Small intestine (tissue), 16 donors: ENCODE measurements at places on chromosomes 3 and 15.

DNA sequence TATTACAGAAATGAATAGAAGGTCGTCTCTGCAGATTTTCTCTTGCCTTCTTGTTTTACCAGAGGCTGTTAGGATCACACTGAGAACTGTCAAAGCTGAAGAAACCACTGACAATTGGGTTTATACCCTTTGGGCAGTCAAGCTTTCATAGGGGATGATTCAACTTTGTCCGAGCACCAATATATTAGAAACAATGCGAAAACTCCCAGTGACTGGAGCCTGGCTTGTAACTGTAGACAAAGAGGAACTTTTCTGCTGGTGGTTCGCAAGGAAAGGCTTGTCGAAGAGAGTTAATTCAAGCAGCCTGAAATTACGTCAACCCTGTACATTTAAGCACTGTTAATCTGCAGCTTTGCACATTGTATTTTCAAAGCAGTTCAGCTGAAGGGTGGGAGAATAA lies 193.2 kb upstream of the ZNF385D start:
- no peak for DNase-seq

DNA sequence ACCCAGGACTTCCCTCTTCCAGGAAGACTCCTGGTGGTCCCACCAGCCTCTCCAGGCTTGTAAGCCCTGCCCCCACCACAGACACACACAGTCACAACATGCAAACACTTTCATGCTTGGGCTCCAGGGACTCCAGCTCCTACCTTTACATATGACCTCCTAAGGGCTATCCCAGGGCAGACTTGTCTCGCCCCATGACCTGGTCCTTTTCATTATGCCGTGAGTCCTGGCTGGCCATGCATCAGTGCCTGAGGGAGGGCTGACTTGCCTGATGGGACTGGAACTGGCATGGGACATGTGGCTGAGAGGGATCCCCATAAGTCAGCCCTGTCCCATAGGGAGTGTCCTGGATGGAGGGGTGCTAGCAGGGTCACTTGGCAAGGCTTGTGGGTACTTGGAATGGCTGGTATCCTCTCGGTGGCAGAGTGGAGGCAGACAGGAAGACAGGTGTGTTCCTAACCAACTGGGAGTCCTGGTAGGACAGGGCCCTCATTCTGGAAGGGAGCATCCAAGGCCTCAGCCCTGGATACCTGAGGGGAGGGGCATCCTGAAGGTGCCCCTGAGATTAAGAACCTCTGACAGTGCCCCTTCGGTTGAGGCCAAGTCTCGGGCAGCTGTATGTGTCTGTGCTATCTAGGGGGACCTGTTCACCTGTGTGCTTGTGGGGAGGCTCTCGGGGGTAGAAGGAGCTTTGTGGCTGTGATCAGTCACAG lies 540 bp upstream of the HHATL start:
- DNase-seq: no peak

DNA sequence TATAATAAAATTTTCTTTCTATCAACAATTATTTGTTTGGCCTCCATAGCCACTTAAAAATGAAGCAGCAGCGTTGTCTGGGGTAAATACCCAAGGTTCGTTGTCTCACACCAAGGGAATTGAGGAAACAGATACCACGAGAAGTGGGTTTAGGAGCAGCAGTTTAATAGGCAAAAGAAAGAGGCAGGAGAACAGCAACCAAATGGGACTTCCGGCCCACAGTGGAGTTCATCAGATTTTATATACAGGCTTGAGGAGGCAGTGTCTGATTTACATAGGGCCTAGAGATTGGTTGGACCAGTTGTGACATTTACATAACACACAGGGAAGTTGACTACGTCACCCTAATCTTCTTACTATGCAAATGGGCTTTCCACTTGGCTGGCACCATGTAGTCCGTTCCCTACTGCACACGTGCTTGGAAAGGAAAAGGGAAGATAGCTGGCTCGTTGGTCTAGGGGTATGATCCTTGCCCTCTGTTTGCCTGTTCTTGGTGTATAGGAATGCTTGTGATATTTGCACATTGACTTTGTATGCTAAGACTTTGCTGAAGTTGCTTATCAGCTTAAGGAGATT lies 61.5 kb upstream of the SETMAR start:
- no peak for DNase-seq

DNA sequence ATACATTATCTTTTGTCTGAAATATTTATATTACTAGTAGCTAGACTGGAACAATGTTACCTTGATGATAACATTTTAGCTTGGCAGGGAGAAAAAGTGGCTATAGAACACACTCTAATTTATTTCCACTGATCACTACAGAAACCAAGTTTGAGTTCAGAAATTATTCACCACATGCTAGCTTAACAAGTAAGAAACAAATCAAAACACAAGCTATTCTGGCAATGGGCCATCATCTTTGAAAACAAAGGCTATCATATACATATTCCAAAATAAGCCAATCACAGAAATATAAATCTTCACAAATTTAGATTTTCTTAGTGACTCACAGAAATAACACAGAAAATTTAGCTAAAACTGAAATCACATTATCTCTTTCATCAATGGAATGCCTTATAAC lies 17.1 kb downstream of the AQR start:
- no peak for DNase-seq

GRCh38 chr3:166446291-166446690 lies 609.1 kb upstream of the BCHE start:
- DNase-seq: no peak

DNA sequence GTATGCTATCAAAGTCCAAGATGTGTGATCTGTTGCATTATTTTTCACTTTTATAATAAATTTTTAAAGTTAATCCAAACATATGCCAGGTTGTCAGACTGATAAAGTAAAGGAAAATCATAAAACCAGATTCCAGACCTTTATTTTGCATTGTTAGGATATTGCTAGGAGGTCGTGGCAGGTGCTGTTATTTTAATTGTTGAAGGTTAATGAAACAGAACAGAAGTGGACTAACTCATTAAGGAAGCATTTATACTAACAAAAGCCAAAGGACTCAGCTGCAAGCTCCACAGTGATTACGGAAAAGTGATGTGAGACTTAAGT lies 63.1 kb downstream of the DCLK3 start:
- DNase-seq: no peak

GRCh38 chr3:172580680-172581401 lies 57.6 kb upstream of the TNFSF10 start:
- DNase-seq: no peak

- no peak for DNase-seq
Measured at GRCh38 chr3:56111606-56112304, 356.5 kb downstream of the ERC2 start.

GRCh38 chr3:188025555-188025954 lies 128.4 kb upstream of the LPP start:
- peak; percentile 69 for DNase-seq

DNA sequence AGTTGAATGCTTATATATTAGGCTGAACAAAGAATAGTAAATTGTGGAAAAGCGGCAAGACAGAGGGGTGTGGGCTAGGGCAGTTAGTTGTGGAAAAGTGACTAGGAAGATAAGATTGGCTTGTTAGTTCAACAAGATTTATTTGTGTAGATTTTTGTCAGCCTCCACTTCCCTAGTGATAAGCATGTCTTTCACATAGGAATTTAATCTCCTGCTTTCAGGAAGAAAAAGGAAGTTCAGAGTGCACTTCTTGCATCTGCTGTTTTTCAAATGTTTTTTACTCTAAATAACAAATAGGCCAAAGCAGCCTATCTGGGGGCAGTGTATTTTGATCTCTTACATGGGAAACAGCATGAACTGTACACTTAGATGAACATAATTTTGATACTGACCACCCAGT lies 919.9 kb downstream of the NAALADL2 start:
- no peak for DNase-seq
